Activated T-cell treated with anti-CD3 and anti-CD28 coated beads, Interleukin-2, amount 50 U/mL, for 72 hours (primary cell): ENCODE measurements at places on chromosomes 7 and 10. TPM values are rescaled to one million over a fixed set of nuclear protein-coding genes. Genes with fewer than 3 reads are reported as not detected.

DNA sequence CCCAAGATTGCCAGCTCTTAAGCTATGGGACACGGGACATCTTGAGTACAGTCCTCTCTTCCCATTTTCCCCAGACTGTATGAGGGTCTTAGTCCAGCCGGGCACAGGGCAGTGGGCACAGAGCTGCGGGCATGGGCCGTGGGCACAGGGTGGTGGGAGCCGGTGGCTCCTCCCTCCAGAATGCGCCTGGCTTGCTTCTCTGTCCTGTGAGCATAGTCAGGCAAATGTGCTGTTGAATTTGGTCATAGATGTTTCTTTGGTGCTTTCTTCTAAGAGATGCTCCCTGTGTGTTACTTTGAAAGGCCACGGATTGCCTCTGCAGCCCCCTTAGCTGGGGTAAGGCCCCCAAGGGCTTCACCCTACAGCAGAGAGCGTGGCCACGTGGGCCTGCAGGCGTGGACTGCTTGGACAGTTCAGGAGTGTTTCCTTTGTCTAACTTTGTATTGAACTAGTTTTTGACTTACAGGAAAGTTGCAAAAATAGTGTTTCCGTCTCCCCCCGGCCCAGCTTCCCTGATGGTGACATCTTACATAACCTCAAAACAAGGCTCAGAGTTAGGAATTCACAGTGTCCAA lies 24.7 kb downstream of the LRRC27 start:
- no peak overlapping the region for H3K4me3 ChIP-seq
- H3K36me3 ChIP-seq = peaks cover 2% of the 10 kb centered on the region
- no peaks in the 10 kb centered on the region for H3K4me1 ChIP-seq
- H3K27me3 ChIP-seq = no peaks in the 10 kb centered on the region

DNA sequence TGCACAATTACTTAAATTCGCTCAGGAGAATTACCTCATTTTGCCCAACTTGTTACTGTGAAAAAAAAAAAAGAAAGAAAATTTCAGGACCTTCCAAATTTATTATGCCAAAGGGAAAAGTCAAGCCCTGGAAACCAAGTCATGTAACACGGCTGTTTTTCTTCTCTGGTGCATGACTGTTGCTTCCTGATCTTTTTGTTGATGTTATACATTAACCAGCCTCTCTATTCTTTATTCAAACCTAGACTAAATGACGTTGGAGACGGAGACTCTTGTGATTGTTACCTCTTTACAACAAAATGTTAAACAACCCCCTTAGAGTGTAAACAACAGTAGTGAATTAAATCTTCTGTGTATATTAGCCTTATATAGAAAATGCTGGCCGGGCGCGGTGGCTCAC lies 16.1 kb upstream of the ZC3HAV1 start:
- H3K4me1 ChIP-seq = peaks cover 39% of the 10 kb centered on the region
- H3K27ac ChIP-seq = no peak overlapping the region
- no peak overlapping the region for H3K4me3 ChIP-seq

GRCh38 chr7:106471686-106472440 lies 187.1 kb upstream of the NAMPT start:
- H3K27ac ChIP-seq = no peak overlapping the region
- H3K4me1 ChIP-seq = peaks cover 12% of the 10 kb centered on the region
- peaks cover 4% of the 10 kb centered on the region for H3K36me3 ChIP-seq
- no peak overlapping the region for H3K4me3 ChIP-seq
- peaks cover 53% of the 10 kb centered on the region for H3K27me3 ChIP-seq
- no peak for DNase-seq

DNA sequence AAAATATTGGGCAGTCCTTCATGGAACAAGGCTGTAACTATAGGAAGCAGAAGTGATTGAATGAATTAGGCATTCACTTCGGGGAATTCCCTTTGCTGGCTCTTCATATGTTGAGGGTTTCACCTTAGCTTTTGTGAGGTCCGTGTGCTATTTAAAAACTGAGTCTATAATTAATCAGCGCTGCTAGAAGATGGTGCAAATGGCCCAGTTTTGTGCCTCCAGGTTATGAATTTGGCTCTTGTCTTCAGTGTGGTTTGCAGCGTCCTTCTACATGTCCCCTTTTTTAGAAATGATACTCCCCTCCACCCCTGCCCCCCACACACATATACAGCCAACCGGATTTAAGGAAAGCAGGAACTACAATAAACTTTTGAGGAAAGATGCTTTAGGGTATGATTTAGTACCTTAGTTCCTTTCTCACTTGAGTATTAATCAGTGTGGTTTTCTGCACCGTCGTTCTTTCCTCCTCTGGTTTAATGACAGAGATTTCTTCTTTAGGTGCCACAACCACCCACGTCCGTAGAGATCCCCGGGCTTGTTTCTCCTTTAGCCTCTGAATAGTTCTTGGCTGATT lies 110.6 kb upstream of the SAMD8 start:
- peak overlapping the region; percentile 34 for H3K4me3 ChIP-seq
- H3K4me1 ChIP-seq = peaks cover 23% of the 10 kb centered on the region
- H3K27me3 ChIP-seq = no peaks in the 10 kb centered on the region
- DNase-seq = no peak

DNA sequence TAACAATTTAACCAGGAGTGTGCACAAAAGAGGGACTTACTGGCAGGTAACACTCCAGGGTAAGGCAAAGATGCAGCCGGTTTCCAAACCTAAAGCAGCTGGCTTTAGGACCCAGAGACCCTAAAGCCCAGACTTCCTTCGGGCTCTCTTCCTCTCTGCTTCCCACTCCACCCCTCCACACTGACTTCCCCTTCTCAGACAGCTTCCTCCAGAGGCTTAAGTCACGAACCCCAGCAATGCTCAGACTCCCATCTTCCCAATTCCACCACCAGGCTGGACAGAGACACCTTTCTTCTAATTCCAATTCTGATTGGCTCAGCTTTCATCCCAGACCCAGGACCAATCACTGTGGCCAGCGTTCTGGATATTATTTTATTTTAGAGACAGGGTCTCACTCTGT lies 24.8 kb downstream of the STYXL1 start:
- no peak overlapping the region for H3K4me3 ChIP-seq
- H3K36me3 ChIP-seq = peaks cover 12% of the 10 kb centered on the region
- no peaks in the 10 kb centered on the region for H3K27me3 ChIP-seq
- DNase-seq = no peak
- no peak overlapping the region for H3K27ac ChIP-seq

DNA sequence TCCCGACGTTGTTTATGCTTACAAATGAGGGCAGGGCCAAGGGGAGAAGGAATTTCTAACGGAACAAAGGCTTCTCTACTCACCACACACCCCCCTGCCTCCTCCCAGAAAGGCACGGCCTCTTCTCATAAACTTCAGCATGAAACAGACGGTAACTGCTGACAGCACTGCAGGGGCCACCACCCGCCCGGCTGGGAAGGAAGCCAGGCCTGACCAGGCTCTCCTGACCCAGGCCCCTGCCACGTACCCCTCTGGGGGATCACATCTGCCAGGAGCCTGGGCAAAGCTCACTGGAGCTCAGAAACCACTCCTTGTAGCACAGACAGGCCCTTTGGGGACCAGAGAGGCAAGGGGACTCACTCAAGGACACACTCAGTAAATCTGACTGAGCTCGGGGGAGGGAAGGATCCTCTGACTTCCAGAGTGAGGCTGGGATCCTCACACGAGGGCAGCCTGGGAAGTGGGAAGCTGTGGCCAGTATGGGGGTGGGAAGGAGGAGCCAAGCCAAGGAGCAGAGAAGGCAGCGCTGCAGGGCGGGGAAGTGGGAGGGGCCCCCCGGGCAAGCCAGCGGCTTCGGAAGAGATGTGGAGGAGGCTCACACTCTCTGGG lies 46.1 kb downstream of the ZCCHC24 start:
- H3K4me3 ChIP-seq = no peak overlapping the region
- H3K4me1 ChIP-seq = no peaks in the 10 kb centered on the region
- no peak for DNase-seq
- no peaks in the 10 kb centered on the region for H3K36me3 ChIP-seq

DNA sequence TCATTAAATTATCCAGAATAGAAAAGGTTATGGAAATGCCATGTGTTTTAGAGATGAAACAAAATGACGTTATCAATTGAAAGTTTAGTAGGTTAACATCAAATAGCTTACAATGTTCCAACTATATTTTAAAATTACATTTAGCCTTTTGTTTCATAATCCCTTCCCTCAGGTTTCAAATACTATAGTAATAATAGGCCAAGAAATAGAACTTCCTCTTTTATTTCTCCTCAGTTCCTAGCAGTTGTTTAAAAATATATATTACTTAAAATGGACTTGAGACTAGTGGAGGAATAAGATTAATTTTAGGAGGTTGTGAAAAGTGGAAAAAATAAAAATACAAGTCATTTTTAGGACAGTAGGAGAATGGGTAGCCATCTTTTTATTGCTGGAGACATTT lies 16.4 kb upstream of the PDSS1 start:
- peaks cover 29% of the 10 kb centered on the region for H3K4me1 ChIP-seq
- H3K27ac ChIP-seq = no peak overlapping the region
- H3K4me3 ChIP-seq = no peak overlapping the region
- no peak for DNase-seq

- no peaks in the 10 kb centered on the region for H3K36me3 ChIP-seq
- peaks cover 33% of the 10 kb centered on the region for H3K4me1 ChIP-seq
- DNase-seq = peak; percentile 20
- H3K4me3 ChIP-seq = peak overlapping the region; percentile 36
- H3K27me3 ChIP-seq = peaks cover 34% of the 10 kb centered on the region
Observed at GRCh38 chr10:62270020-62270419, 1.4 kb upstream of the RTKN2 start.

- H3K27me3 ChIP-seq = peaks cover 38% of the 10 kb centered on the region
- DNase-seq = no peak
- H3K4me3 ChIP-seq = no peak overlapping the region
- no peak overlapping the region for H3K27ac ChIP-seq
Observed at GRCh38 chr7:159141167-159141566, 3.5 kb downstream of the VIPR2 start.

- peak overlapping the region; percentile 87 for H3K4me3 ChIP-seq
- peaks cover 14% of the 10 kb centered on the region for H3K27me3 ChIP-seq
- peak overlapping the region; percentile 35 for H3K27ac ChIP-seq
- H3K36me3 ChIP-seq = no peaks in the 10 kb centered on the region
Observed at GRCh38 chr10:89837165-89838043, 136.0 kb downstream of the KIF20B start.

DNA sequence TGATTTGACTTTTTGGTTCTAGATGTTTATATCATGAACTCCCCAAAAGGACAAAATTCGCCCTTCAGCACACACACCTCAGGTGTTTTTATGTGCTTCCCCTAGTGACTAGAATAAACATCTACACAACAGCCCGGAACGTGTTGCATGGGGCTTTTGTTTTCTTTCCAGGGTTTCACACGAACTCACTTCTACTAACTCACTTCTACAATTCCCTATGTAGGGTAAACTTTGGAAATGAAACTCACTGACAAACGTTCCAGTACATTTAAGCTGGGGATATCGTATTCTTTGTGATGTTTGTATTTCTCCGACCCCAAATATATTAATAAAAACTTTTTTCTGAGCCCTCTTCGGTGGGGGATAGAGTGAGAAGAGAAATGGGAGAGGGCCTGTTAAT lies 1.4 kb downstream of the TRA2A start:
- H3K27me3 ChIP-seq = no peaks in the 10 kb centered on the region
- H3K27ac ChIP-seq = peak overlapping the region; percentile 100
- H3K4me3 ChIP-seq = peak overlapping the region; percentile 100

- H3K27ac ChIP-seq = no peak overlapping the region
- no peaks in the 10 kb centered on the region for H3K27me3 ChIP-seq
- peaks cover 11% of the 10 kb centered on the region for H3K4me1 ChIP-seq
- no peak overlapping the region for H3K4me3 ChIP-seq
- DNase-seq = no peak
Observed at GRCh38 chr7:151715666-151716315, 161.1 kb downstream of the PRKAG2 start.

- no peaks in the 10 kb centered on the region for H3K27me3 ChIP-seq
- no peaks in the 10 kb centered on the region for H3K4me1 ChIP-seq
- H3K4me3 ChIP-seq = no peak overlapping the region
- peak; percentile 18 for DNase-seq
Observed at GRCh38 chr10:63977329-63977923, 456.2 kb downstream of the REEP3 start.

GRCh38 chr7:118878336-118878735 lies 653.8 kb downstream of the ANKRD7 start:
- H3K27ac ChIP-seq = no peak overlapping the region
- no peaks in the 10 kb centered on the region for H3K4me1 ChIP-seq
- H3K27me3 ChIP-seq = no peaks in the 10 kb centered on the region
- no peaks in the 10 kb centered on the region for H3K36me3 ChIP-seq

CADPS2 gene
- not detected for total RNA-seq

BMPER gene
- not detected for total RNA-seq

PTPRN2 gene
- 0.79 TPM for total RNA-seq

SFXN3 gene
- 23.5 TPM for total RNA-seq

WIPF3 gene
- not detected for total RNA-seq

PSAP gene
- 111 TPM for total RNA-seq
